ENCODE measurements at places on chromosomes 3 and 15.

GRCh38 chr3:177887475-177887874 is 648.8 kb upstream of the KCNMB2 start:
- no peak for DNase-seq

- no peak for DNase-seq
Measured at GRCh38 chr3:160703974-160704373, 27.0 kb downstream of the ARL14 start.

DNA sequence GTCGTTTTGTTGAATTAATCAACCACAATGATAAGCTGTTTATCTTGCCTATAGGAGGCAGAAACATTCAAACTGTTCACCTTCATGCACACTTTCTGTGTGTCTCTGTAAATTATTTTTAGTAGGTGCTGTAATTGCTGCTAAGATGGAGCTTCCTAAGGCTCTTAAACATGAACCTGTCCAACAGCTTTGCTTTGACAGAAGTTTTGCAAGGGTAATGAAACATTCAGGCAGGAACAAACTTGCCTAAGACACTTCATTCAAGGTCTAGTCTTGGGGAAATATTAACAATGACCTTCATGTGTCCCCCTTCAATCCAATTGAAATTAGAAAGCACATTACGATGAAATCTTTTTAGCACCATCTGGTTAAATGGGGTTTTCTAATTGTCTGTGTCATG is 156.1 kb downstream of the DIPK2A start:
- no peak for DNase-seq

DNA sequence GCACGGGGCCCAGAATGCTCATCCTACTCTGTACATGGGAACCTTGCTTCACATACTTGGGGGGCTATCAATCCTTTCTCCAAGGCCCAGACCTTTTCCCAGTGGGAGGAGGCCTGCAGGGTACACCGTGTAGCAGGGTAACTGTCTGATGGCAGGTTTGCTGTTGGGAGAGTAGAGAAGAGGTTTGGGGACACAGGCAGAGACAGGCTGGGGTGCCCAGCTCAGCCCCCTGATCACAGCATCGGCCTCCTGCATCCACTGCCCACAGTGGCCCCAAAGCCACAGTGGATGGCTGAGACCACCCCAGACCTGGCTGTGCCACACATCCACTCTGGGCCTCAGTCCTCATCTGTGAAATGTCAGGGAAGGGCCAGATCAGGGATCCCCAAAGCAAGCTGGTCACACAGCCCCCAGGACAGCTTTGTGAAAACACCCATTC is 5.6 kb downstream of the CHRNA3 start:
- no peak for DNase-seq

DNA sequence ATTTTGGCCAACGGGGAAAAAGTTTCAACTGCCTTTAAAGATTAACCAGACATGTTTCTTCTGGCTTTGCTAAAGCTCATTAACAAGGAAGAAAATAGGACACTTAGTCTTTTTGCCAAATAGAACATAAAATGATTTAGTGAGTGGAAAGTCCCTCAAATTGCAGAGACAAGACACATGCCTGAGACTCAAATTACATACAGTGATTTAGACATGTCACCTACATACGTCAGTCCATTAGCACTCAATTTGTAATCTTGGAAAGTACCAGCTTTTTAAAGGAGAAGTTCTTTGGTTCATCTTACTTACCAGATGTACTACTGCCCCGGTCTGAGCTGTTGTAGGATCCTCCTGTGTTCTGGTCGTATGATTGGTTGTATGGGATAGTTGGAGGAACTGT is 1134.2 kb downstream of the ROBO1 start:
- DNase-seq: no peak

DNA sequence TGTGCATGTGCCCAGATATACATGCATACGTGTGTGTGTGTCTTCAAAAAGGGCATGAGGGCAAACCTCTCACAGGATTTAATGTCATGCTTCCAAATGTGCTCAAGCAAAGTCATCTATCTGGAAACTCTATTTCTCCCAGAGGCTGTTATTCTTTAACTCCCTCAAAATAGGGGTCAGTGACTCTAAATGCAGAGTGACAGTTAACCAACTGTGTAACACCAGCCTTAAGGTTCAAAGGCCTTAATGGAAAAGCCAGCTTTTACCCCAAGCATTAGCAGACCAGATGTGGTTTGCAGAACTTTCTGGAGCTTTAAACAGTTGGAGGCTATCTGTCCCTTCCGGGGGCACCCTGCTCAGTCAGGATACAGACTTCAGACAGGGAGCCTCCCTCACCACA is 70.4 kb upstream of the SLC7A14 start:
- DNase-seq: no peak

GRCh38 chr3:185353823-185354614 is 8.9 kb upstream of the MAP3K13 start:
- peak; percentile 55 for DNase-seq

- DNase-seq: no peak
Measured at GRCh38 chr15:32825219-32825618, 107.4 kb downstream of the GREM1 start.

All from activated T-cell treated with anti-CD3 and anti-CD28 coated beads, Interleukin-2, amount 50 U/mL, for 1 hour (primary cell).